Glutamatergic neuron (in vitro differentiated cells): ENCODE measurements at places on chromosomes 4 and X.

DNA sequence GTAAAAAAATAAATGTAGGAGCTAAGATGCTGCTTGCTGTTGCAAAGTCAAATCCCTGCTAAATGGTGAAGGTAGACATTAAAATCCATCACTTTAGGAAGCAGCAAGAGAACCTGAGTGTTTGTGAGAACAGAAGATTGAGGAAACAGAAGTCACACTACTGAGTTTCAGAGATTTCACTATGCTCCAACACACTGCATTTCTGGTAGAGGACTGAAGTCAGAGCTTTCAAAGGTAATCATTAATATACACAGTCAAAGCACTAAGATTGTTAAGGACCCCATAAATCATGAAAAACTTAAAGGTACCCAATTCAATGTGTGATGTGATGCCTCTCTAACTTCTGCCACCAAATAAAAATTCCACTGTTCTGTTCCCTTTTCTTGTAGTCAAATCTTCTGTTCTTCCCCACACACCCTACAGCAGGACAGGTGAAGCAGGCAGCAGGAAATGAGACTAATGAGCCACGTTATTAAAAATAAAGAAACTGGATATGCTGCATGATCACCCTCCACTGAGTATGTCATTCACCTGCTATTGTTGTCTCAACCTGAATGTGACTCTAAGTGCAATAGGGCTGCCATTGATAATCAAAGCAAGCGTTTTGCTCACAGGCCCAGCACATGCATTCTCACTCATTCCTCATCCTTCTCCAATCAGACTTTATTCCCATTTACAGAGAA lies 28.9 kb upstream of the APELA start:
- H3K27me3 ChIP-seq = no peaks in the 10 kb centered on the region
- no peak overlapping the region for H3K27ac ChIP-seq
- no peak for DNase-seq

GRCh38 chr4:128823025-128823661 lies 13.6 kb downstream of the JADE1 start:
- no peak overlapping the region for H3K27ac ChIP-seq
- no peak overlapping the region for H3K4me3 ChIP-seq
- H3K27me3 ChIP-seq = peaks cover 2% of the 10 kb centered on the region
- no peaks in the 10 kb centered on the region for H3K4me1 ChIP-seq

GRCh38 chrX:153320555-153321184 lies 897 bp downstream of the PNMA6F start:
- no peaks in the 10 kb centered on the region for H3K36me3 ChIP-seq
- no peak overlapping the region for H3K27ac ChIP-seq
- H3K4me1 ChIP-seq = no peaks in the 10 kb centered on the region
- no peak overlapping the region for H3K4me3 ChIP-seq

DNA sequence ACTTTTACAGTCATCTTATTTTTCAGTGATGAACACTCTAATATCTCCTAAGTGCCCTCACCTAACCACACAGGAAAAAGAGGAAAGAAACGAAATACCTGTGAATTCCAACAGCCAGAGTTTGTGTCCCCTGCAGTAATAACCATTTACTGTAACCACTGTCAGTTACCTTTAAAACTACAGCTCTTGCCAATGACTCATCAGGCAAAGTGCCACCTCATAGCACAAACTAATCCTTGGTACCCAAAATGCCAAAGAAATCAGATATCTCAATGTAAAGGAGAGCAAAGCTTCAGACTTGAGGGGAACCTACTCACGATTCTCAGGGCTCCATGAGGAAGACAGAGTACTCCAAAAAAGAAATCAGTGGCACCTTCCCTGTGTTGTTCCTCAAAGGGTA lies 146.5 kb downstream of the NDST3 start:
- no peaks in the 10 kb centered on the region for H3K27me3 ChIP-seq
- H3K4me1 ChIP-seq = peaks cover 4% of the 10 kb centered on the region
- no peaks in the 10 kb centered on the region for H3K36me3 ChIP-seq
- no peak overlapping the region for H3K4me3 ChIP-seq
- DNase-seq = no peak

DNA sequence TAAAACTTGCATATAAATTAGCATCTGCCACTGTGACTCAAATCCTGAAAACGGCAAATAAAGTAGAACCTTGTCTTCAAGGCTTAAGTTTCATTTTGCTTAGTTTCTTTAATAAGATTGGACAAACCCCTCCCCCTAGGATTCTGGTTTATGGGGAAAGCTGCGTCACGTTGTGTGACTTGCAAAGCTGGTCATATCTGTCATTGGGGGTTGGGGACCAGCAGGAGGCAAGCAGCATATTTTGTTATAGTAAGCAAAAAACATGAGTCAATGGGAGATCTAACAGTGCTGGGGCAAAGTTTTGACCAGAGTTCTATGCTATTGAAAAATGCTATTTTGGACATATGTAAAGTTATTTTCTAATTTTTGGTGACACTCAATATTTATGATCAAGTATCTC lies 407.3 kb downstream of the PCDH18 start:
- no peak overlapping the region for H3K4me3 ChIP-seq
- DNase-seq = no peak
- H3K27me3 ChIP-seq = no peaks in the 10 kb centered on the region
- no peak overlapping the region for H3K27ac ChIP-seq

DNA sequence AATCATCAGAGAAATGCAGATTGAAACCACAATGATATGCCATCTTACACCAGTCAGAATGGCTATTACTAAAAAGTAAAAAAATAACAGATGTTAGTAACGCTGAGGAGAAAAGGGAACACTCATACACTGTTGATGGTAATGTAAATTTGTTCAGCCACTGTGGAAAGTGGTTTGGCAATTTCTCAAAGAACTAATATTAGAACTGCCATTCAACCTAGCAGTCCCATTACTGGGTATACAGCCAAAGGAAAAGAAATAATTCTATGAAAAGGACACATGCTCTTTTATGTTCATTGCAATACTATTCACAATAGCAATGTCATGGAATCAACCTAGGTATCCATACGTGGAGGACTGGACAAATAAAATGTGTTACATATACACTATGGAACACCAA lies 566.3 kb downstream of the STPG2 start:
- DNase-seq = no peak
- H3K27ac ChIP-seq = no peak overlapping the region
- no peak overlapping the region for H3K4me3 ChIP-seq

GRCh38 chr4:176300565-176300964 lies 19.2 kb upstream of the SPCS3 start:
- H3K4me3 ChIP-seq = no peak overlapping the region
- no peak for DNase-seq
- no peaks in the 10 kb centered on the region for H3K36me3 ChIP-seq
- no peaks in the 10 kb centered on the region for H3K4me1 ChIP-seq

GRCh38 chrX:101360390-101360789 lies 11.8 kb upstream of the TIMM8A start:
- H3K4me3 ChIP-seq = no peak overlapping the region
- no peaks in the 10 kb centered on the region for H3K4me1 ChIP-seq
- DNase-seq = no peak
- H3K36me3 ChIP-seq = no peaks in the 10 kb centered on the region

DNA sequence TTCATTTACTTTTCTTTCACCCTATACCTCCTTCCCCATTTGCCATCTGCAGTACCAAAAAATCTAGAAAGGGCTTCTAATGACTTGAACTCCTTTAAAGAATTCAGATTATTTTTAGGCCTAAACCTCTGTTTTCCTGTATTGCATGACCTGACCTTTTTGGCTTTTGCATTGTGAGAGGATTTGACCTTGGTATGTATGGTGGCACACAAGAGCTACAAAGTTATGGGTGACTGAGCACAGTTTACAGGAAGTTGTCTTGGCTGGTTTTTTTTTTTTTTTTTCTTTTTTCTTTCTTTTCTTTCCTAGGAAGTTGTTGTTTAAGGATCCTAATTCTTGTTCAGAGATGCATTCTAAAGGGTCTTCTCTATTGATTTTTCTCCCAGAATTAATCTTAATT lies 32.0 kb upstream of the MTMR8 start:
- no peak overlapping the region for H3K27ac ChIP-seq
- H3K36me3 ChIP-seq = no peaks in the 10 kb centered on the region
- DNase-seq = no peak
- H3K4me1 ChIP-seq = no peaks in the 10 kb centered on the region
- no peak overlapping the region for H3K4me3 ChIP-seq
- no peaks in the 10 kb centered on the region for H3K27me3 ChIP-seq

DNA sequence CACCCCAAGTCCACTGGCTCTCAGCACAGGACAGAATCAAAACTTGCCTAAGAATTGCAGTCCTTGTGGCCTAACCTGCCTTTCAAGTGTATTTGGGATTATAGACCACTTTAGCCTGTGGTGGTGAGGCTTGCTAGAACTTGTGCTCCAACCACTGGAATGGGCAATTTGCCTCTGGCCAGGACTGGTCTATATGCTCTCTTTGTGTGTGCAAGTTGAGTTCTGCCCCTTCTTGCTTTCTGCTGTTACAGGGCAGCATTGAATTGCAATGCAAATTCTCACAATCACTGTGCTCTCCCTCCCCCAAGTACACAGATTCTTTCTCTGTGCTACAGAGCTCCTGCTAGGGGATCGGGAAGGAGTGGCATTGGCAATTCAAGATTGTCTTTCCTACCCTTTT lies 233.6 kb upstream of the DIPK2B start:
- no peaks in the 10 kb centered on the region for H3K27me3 ChIP-seq
- H3K4me3 ChIP-seq = no peak overlapping the region
- no peaks in the 10 kb centered on the region for H3K36me3 ChIP-seq

DNA sequence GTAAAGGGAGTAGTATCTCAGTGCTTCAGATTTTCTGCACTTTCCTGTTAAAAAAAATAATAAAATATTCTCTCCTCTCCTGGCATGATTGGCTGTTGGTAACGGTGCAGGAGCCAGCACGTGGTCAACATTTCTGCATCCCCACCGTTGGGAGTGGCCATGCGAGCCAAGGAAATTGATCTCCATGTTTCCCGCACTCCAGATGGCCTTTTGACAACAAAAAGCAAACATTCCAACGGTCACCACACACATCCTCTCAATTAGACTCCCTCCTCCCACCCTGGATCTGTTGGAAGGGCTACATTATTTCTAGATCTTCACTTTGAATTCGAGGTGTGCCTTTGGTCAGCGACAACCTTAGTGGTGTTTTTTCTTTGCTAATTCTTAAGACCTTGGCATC lies 45.0 kb downstream of the STK32B start:
- no peaks in the 10 kb centered on the region for H3K4me1 ChIP-seq
- peaks cover 6% of the 10 kb centered on the region for H3K36me3 ChIP-seq
- DNase-seq = no peak

DNA sequence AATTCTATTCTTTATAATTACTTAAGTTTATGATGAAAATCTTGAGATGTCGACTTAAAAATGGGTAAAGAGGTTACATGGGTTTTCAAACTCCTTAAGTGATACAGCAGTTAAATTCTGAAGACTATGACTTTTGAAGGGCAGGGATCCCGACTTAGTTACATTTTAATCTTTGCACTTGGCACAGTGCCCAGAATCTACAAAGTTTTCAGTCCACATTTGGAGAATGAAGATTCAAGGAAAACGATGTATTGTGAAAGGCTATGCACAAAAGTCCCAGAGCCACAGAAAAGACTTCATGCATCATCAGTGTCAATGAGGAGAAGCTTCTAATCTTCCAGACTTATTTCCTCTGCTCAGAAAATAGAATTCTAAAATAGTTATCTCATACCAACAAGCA lies 36.3 kb upstream of the GRPR start:
- H3K4me1 ChIP-seq = no peaks in the 10 kb centered on the region
- no peaks in the 10 kb centered on the region for H3K27me3 ChIP-seq
- no peak overlapping the region for H3K27ac ChIP-seq
- no peaks in the 10 kb centered on the region for H3K36me3 ChIP-seq

DNA sequence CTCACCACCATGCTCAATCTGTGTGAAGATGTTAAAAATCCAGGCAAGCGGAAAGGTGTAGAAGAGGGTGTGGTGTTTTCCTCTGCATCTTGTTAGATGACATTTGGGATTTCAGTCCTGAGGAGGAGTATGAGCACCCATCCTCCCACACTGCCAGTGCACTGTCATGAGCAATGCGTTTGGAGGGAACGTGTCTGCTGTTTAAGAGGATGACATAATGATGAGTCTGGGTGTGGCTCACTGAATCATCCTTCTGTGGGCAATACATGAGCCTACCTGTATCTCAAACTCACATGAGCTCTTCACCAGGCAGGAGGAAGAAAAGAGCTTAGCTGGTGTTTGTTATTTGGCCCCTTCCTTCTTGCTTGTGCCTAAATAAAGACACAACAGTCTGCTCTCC lies 67.9 kb upstream of the ARX start:
- H3K36me3 ChIP-seq = no peaks in the 10 kb centered on the region
- no peaks in the 10 kb centered on the region for H3K27me3 ChIP-seq
- no peak overlapping the region for H3K27ac ChIP-seq
- no peak overlapping the region for H3K4me3 ChIP-seq
- H3K4me1 ChIP-seq = no peaks in the 10 kb centered on the region
- no peak for DNase-seq

GRCh38 chrX:43657671-43658070 lies 1.6 kb downstream of the MAOA start:
- H3K36me3 ChIP-seq = no peaks in the 10 kb centered on the region
- H3K4me1 ChIP-seq = no peaks in the 10 kb centered on the region
- H3K27ac ChIP-seq = no peak overlapping the region
- DNase-seq = no peak

DNA sequence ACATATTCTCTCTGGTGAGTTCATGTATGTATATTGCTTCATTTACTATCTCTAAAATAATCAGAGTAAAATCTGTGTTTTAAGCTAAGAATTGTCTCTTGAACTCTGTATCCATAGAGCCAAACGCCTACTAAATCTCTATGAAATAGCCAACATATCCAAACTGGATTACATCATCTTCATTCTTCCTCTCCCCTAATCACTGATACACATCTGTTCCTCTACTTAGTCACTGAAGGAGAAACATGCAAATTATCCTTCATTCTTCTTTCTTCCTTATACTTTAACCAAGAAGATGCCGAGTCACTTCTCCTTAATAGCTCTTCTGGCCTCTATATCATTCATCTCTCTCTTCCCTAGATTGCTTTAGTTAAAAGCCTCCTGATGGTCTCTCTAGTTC lies 630.4 kb upstream of the FTHL17 start:
- H3K27me3 ChIP-seq = no peaks in the 10 kb centered on the region
- no peaks in the 10 kb centered on the region for H3K36me3 ChIP-seq
- peaks cover 7% of the 10 kb centered on the region for H3K4me1 ChIP-seq
- H3K4me3 ChIP-seq = no peak overlapping the region
- H3K27ac ChIP-seq = peak overlapping the region; percentile 40
- no peak for DNase-seq

GRCh38 chr4:81516241-81516640 lies 44.5 kb upstream of the RASGEF1B start:
- DNase-seq = no peak
- no peaks in the 10 kb centered on the region for H3K36me3 ChIP-seq
- H3K4me1 ChIP-seq = peaks cover 29% of the 10 kb centered on the region

DNA sequence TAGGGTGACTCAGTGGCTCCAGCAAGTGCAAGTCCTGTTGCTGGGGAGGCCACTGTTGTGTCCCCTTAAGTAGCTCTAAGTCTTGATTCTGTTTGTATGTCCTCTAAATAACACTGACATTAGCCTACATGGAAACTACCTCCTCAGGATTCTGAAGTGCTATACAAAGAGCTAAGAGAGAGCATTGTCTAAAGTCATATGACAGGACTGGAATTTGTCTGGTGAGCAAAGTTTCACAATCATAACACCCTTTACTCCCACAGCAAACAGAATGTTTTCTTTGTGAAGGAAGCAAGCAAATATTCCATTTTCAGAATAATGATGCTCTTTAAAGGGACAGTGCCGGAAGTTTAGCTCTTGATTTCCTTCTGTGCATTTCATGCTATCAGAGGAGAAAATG lies 23.4 kb upstream of the CT47A1 start:
- no peaks in the 10 kb centered on the region for H3K36me3 ChIP-seq
- no peak overlapping the region for H3K4me3 ChIP-seq
- no peak for DNase-seq
- no peak overlapping the region for H3K27ac ChIP-seq
- no peaks in the 10 kb centered on the region for H3K4me1 ChIP-seq
- H3K27me3 ChIP-seq = peaks cover 3% of the 10 kb centered on the region
